CD4-positive, alpha-beta T cell treated with Interleukin-15 for 4 hours (primary cell): ENCODE measurements at places on chromosomes 12 and 14.
A peak's percentile ranks its signal among the peaks of the same experiment; 100 is the strongest.

DNA sequence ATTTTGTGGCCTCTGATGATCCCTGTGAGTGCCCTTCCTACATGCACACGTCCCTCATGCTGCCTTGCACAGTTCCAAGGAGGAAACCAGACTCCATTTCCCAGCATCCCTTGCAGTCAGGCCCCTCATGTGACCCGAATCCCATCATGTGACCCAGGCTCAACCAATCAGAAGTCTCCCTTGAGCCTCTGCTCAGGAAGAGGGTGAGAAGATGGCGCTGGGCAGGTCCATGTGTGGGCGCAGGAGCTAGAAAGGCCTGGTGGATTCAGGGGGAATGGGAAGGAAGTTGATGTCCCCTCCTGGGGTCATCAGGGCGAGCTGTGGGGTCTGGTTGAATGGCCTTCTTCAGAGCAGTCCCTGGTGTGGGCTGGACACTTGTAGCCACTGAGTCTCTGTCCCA lies 240.5 kb downstream of the ADGRD1 start:
- DNase-seq: no peak

- no peak for DNase-seq
These were observed 3.0 kb downstream of the FIGNL2 start for GRCh38 chr12:51845482-51845881.

DNA sequence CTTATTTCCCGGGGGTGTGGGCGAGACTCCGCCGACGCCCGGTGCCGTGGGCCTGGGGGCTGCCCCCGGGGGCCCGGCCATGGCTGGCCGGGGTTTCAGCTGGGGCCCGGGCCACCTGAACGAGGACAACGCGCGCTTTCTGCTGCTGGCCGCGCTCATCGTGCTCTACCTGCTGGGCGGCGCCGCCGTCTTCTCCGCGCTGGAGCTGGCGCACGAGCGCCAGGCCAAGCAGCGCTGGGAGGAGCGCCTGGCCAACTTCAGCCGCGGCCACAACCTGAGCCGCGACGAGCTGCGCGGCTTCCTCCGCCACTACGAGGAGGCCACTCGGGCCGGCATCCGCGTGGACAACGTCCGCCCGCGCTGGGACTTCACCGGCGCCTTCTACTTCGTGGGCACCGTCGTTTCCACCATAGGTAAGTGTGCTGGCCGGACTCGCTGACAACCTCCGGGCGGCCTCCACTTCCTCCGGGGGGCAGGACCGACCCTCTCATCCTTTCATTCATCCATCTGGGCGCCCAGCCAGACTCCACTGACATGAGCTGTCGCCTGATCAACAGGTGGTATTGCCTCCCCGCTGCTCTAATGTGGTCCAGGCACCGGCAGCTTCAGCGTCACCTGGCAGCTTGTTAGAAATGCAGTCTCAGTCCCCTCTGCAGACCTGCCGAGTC lies 467 bp downstream of the KCNK13 start:
- no peak for DNase-seq

DNA sequence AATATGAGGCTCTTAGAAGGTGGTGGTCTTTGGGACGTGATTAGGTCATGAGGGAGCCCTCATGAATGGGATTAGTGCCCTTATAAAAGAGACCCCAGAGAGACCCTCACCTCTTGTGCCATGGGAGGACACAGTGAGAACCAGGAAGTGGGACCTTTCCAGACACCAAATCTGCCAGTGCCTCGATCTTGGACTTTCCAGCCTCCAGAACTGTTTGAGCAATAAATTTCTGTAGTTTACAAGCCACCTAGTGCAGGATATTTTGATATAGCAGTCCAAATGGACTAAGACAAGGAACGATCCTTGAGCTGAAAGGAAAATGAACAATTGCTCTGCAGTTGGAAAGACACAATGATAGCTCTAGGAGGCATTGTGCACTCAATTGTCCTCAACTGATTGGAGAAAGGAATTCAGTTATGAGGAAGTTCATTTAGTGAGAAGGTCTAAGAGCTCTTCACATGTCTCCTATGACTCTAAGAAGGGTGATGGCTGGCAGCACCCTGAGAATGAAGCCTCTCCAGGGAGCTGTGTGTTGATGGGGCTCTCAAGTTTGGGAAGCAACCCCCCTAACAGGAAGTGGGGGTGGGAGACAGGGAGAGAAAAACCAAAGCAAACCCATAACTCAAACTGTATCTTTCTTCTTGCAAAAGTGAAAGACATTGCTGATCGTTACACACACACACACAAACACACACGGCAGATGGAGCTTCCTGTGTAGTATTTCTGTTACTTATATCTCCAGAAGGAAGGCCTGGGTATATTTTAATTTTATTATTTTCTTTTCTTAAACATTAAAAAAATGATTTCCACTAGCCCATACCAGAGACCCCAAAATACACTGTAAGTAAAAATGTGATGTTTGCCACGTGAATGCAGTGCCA lies 21.0 kb downstream of the CHST11 start:
- no peak for DNase-seq

DNA sequence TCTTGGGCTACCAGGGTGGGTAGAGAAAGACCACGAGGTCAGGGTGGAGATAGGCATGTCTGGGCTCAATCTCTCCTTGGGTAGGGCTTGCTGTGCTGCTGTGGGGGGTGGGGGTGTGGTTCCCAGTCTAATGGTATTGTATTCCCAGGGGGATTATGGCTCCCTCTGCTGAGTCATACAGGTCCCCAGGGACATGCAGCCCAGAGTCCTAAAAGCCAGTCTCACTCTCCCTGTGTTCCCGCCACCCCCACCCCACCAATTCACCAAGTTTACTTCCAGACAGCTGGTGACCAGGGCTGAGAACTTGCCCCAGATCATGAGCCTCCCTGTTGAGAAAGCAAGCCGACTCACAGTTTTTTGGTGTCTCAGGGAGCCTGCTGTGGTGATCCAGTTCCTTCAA lies 367.6 kb downstream of the C12orf75 start:
- DNase-seq: no peak

- DNase-seq: peak; percentile 95
These were observed 9.2 kb downstream of the PHB2 start for GRCh38 chr12:6961278-6961694.

- DNase-seq: no peak
These were observed 129.5 kb downstream of the SLC35F4 start for GRCh38 chr14:57736391-57736790.

- no peak for DNase-seq
These were observed 18.2 kb downstream of the RTN1 start for GRCh38 chr14:59852350-59852749.

DNA sequence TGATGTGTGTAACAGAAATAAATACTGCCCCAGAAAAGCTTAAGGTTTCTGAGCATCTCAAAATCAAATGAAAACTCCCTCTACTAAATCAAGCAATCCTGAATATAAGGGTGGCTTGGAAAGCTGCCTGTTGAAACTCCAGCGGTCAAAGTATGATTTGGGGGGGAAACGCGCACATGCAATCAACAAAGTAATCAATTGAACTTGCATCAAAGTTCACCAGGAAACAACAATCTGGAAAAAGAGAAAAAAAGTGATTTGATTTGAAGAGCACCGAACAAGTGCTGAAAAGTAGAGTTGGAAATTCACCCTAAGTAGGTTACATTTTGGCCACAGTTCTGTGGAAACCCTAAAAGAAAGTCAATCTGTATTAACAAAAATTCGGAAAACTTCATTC lies 700 bp downstream of the CNIH1 start:
- no peak for DNase-seq

- no peak for DNase-seq
These were observed 1276.6 kb upstream of the FLRT2 start for GRCh38 chr14:84253326-84253725.

DNA sequence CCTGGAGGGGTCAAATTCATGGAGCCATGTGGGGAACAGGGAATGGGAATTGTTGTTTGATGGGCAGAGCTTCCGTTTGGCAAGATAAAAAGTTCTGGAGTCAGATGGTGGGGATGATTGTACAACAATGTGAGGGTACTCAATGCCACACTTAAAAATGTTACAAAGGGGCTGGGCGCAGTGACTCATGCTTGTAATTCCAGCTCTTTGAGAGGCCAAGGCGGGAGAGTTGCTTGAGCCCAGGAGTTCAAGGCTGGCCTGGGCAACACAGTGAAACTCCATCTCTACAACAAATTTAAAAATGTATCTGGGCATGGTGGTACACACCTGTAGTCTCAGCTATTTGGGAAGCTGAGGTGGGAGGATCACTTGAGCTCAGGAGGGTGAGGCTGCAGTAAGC lies 66.0 kb upstream of the DIO3 start:
- DNase-seq: no peak

DNA sequence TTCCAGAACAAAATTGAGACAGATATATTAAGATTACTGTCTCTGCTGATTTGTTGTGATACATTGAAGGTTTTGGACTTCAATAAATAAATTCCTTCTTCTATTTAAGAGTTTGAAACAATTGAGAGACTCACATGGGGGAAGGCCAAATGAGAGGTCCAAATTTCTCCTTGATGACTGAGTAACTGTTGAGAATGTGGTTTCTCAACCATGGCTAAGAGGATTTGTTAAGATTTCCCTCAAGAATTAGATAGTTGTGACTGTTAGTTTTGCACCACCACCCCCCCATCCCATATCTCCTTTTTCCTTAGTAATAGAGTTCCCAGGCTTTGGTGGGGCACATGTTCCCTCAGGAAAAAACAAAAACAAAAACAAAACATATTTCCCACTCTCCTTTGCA lies 47.7 kb upstream of the IGF1 start:
- no peak for DNase-seq

- DNase-seq: peak; percentile 71
These were observed 6.8 kb downstream of the KRT74 start for GRCh38 chr12:52566847-52567291.

DNA sequence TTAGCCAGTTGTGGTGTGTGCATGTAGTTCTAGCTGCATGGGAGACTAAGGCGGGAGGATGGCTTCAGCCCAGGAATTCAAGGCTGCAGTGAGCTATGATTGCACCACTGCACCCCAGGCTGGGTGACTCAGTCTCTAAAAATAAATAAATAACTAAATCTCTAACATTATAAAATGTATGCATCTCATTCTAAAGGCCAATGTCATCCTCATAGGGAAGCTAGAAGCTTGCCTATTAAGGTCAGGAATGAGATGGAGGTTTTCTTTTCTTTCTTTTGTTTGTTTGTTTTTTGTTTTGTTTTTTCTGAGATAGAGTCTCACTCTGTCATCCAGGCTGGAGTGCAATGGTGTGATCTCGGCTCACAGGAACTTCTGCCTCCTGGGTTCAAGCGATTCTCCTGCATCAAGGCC lies 48.8 kb upstream of the PAPLN start:
- DNase-seq: no peak

DNA sequence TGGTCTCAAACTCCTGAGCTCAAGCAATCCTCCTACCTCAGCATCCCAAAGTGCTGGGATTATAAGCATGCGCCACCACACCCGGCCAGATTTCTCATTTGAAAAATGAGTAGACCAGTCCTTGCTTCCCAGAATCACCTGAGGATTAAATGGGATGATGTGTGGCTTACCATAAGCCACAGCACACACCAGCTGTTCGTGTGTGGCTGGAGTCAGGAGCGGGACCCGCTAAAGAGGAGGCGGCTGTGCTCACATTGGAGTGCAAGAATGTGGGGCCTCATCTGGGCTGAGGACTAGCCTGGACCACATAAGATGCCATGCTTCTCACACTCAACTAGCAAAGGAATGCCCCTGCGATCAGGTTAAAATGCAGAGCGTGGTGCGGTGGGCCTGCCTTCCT lies 6.7 kb upstream of the ALDH2 start:
- DNase-seq: no peak

DNA sequence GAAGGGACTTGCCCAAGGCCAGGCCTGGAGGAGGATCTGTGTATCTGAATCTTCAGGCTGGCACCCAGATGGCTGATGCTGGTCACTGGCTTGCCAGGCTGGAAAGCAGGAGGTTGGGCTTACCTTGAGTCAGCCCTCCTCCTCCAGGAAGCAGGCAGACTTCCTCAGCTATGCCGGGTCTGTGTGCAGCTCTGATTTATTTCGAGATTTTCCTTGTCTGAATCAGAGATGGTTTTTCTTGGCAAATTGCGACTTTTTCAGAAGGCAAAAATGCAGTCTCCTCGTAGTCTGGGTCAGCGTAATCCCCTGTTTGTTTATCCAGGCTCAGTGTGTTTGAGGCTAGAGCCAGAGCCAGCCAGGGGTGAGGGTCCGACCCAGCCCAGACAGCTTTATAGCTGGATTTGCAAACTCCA lies 48.9 kb downstream of the SMOC1 start:
- no peak for DNase-seq

DNA sequence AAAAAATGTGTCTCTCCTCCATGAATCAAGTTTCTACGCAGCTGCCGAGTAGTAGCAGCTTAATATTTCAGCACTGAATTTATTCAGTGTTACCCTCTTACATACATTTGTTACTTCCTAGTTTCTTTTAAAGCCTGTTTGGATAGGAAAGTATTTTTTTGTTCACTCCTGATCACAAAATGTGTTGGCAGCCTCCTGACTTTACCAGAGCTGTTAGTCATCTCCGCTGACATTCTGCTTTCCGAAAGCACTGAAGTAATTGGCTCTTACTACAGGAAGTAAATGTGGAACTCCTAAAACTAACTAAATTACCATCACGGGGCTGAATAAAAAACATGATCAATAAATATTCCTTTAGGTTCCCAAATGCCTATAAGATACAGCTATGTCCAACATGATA lies 225.5 kb downstream of the EPS8 start:
- peak; percentile 48 for DNase-seq

DNA sequence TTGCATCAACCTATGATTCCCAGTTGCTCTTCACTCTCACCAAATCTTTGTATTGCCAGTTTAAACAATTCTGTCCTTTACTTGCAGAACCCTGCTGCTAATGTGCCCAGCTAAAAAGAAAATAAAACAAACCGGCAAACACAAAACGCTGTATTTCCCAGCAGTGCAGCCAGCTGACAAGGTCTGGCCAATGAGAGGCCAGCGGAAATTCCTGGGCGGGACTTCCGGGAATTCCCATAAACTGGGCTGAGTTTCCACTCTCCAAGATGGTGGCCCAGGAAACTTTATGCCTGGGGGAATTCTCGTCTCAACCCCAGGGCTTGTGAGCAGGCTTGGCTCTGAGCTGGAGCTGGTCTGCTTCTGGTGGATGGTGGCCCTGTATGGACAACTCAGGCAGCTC lies 807.3 kb upstream of the TMEM132C start:
- DNase-seq: no peak

DNA sequence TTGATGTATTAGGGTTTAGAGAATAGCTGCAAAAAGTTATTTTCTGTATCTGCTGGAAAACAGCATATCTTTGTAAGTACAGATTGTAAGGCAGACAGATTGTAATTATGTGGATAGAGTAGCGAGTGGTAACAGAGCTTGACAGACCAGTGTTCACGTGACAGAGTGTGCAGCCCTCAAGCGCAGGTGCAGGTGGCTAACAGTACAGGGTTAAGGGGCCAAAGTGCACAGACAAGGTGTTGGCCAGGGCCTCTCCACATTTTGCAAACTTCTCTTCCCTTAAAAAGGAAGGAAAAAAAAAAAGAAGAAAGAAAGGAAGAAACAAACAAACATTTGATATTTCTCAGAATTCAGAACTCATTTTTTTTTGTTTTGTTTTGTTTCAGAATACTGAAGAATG lies 25.2 kb upstream of the KLHL42 start:
- no peak for DNase-seq

DNA sequence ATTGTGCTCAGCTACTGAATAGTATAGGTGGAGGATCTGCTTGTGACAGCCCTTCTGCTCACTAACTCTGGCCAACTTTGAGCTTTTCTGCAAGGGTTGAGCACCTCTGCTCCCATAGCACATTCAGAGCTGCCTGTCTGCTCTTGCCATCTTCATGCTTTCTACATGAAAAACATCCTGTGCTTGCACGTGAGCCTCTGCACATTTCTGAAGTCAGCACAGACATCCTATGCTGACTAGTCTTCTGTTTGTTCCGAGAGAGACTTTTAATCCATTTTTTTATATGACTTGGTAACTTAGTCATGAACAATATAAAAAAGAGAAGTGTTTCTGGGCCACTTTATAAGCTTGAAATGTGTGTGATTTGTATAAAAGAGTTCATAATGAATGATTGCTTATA lies 969.3 kb downstream of the TMTC2 start:
- no peak for DNase-seq
